Effector memory CD8-positive, alpha-beta T cell (primary cell): ENCODE measurements at places on chromosomes 7 and 10.
A peak's percentile ranks its signal among the peaks of the same experiment; 100 is the strongest.

GRCh38 chr7:38215115-38215514 is 37.1 kb downstream of the STARD3NL start:
- DNase-seq, result no peak

DNA sequence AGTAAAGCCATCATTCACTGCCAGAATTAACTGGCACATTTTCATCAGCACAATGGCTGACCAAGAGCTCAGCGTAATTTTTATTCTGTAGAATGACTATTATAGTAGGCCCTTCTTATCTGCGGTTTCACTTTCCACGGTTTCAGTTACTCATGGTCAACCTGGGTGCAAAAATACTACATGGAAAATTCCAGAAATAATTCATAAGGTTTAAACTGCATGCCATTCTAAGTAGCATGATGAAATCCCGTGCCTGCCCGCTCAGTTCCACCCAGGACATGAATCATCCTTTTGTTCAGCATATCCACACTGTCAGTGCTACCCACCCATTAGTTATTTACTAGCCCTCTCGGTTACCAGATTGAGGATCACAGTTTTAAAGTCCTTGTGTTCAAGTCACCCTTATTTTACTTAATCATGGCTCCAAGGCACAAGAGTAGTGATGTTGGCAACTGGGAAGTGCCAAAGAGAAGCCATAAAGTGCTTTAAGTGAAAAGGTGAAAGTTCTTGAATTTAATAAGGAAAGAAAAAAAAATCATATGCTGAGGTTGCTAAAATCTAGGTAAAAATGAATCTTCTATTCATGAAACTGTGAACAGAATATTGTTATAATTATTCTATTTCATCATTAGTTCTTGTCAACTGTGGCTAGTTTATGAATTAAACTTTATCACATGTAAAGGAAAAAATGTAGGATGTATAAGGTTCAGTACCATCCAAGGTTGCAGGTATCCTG is 204.9 kb downstream of the DOCK4 start:
- DNase-seq, result no peak

DNA sequence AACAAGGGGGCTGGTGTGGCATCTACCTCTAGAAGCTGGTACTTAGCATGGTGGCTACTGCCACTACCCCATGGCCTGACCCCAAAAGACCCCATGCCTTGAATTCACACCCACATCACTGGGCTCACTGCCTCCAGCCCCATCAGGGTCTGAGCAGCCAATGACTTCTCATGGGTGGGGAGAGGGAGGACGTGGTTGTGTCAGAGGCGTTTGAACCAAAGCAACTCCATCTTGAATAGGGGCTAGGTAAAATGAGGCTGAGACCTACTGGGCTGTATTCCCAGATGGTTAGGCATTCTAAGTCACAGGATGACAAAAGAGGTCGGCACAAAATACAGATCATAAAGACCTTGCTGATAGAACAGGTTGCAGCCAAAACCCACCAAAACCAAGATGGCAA is 15.2 kb downstream of the KCP start:
- no peak for DNase-seq

GRCh38 chr10:71687480-71687879 is 32.1 kb downstream of the C10orf105 start:
- no peak for DNase-seq

DNA sequence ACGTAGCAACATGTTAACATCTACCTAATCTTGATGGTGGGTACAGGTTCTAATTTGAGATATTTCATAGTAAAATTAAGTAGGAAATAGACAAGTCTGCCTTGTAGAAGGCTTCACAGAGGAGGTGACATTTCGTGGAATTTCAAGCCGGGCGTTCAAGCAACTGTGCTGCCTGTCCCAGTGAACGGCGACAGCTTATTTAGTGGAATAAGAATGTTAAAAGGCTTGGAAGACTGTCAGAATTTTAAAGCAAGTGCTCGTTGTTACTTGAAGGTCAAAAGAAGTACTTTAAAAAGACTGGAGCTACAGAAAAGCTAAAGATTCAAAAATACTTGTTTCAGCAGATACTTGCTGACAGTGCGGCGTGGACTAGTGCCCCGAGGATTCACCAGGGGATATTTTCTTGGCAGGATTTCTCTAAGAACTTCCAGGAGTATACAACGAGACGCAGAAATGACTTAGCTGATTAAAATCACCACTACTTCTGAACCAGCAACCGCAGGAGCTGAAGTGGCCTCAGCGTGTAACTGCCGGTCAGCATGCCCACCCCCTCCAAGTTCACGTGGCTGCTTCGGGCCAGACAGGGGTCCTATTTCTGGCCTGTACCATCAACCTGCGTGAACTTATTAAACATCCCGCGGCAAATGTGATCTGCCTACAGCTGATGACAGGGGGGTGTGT is 46.5 kb downstream of the CTBP2 start:
- no peak for DNase-seq

GRCh38 chr10:131644289-131644688 is 256.5 kb upstream of the PPP2R2D start:
- no peak for DNase-seq

- DNase-seq, result no peak
Observed at GRCh38 chr7:155299535-155300202, 2.0 kb downstream of the INSIG1 start.

GRCh38 chr7:2209146-2209960 is 23.4 kb downstream of the MAD1L1 start:
- peak; percentile 40 for DNase-seq

- DNase-seq, result no peak
Observed at GRCh38 chr10:68700197-68700596, 20.8 kb upstream of the CCAR1 start.

DNA sequence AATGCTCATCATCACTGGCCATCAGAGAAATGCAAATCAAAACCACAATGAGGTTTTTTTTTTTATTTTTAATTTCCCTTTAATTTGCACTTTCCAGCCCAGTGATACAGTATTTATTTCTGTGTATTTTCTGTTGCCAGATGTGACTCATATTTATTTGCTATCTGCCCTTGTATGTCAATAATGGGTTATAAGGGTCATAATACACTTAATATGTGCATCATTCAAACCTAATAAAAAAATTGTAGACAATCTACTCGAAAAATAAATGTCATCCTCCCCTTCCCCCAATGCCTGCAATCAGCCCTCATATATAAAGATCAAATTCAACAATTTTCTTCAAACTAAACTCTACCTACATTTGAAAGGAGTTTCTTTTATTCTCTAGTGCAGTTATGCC is 154.5 kb downstream of the CSTF2T start:
- no peak for DNase-seq

DNA sequence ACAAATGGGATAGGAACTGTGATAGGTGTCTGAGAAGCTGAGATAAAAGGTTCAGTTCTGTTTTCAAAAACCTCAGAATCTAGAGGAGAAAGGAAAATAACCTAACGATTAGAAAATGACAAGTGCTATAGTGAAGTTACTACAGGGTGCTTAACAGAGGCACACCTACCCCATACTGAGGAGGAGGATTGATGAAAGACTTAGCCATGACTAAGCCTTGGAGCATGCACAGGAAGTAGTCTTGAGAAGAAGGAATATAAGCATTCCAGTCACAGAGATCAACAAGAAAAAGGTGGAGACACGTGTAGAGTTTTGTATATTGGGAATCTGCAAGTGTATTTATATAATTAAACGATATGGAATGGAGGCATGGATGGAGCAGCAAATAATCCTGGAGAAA is 1225.5 kb upstream of the CELF2 start:
- DNase-seq, result no peak

DNA sequence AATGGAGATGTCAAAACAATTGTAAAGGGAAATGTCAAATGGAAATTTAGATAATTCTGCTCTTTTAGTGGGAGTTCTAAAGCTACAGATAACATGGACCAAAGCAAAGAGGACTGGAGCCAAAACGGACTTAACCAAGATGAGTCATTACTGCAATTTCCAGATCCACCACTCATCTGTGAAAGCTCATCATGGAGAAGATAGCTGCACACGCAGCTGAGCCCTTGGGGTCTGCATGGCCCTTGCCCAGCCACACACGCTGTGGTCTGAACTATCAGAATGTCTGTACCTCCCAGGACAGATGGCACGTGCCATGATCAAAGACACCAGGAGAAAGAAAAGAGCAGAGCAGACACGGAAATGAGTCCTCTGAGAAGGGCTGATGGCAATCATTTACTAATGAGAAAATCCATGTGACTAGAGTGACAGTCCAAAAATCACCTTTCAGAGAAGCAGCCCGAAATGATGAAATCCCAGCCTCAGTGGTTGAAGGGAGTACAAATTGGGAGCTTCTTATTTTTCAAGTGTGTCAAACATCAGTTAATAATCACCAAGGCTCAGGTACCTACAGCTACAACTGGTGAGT is 177.9 kb upstream of the MGMT start:
- no peak for DNase-seq

DNA sequence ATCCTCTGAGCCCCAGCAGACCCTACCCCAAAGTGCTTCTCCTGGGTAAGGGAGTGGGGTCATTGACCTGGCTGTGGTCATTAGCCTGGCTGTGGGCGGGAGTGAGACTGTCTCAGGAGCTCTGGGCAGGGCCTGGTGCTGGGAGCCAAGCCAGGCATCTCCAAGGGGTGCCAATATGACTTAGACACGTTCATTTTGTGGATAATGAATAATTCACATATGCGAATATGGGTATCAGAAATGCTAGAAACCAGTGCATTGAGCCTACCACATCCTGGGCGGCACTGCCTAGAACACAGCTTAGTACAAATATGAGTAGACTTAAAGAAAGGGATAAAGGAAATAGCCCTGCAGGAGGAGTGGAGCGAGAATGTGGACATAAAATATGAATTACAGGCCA is 14.4 kb upstream of the SRRM3 start:
- no peak for DNase-seq

GRCh38 chr10:67602268-67602950 is 93.6 kb downstream of the CTNNA3 start:
- no peak for DNase-seq

DNA sequence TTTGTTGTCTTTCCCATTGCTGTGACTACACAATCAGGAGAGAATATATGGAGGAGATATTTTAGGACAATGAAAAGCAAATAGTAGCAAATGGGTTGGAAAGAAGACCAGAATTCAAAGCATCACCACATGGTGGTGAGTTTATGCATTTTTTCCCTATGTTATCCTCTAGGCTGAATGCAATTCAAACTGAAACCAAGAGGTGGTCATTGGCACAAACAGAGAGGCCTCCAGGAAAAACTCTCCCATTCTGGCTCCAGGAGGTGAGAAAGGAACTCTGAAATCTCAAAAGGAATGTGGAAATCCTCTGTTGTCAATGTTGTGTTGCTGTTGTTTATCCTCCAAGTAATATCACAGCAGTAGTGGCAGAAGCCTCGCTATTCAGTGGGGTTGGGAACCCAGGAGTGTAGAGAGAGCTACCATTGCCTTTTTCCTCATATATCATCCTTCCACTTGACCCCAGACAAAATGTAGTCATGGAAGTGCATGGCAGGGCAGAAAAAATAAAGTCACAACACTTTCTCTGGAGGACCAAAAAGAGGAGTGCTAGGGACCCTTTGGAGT is 819.1 kb downstream of the GRID1 start:
- DNase-seq, result no peak

DNA sequence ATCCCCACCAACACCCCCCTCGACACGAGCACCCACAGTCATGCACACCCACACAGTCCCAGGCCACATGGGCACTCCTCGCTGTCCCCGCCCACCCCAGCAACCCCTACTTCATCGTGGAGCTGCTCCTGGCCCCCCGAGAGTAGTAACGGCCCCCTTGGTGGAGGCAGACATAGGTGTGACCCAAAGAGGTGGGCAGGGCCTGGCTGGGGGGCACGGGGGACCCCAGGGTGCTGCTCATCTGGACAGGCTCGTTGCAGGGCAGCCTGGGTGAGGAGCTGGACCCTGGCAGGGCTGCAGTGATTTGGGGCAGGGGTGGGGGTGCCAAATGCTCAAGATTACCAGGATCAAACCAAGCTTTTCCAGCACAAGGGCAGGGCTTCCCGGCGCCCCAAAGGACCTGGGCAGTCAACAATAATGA is 42.4 kb upstream of the ZMIZ1 start:
- no peak for DNase-seq

GRCh38 chr10:32041290-32042028 is 14.8 kb downstream of the KIF5B start:
- no peak for DNase-seq

DNA sequence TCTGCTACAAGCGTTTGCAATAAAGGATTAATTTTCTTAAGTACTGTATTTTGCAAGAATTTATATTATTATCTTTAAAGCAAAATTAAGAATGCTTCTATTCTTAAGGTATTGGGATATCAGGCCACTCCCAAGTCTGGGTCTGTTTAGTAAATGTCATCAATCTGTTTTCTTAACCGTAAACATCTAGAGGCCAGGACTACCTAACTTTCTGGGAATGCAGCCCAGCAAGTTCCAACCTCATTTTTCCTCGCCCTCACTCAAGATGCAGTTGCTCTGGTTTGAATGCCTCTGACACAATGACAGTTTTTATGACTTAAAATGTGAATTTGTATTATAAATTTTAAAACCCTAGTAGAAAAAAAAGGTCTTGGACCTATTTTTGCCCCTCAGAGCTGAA is 143.5 kb downstream of the INHBA start:
- DNase-seq, result no peak

GRCh38 chr7:51046482-51046881 is 263.8 kb upstream of the GRB10 start:
- no peak for DNase-seq

DNA sequence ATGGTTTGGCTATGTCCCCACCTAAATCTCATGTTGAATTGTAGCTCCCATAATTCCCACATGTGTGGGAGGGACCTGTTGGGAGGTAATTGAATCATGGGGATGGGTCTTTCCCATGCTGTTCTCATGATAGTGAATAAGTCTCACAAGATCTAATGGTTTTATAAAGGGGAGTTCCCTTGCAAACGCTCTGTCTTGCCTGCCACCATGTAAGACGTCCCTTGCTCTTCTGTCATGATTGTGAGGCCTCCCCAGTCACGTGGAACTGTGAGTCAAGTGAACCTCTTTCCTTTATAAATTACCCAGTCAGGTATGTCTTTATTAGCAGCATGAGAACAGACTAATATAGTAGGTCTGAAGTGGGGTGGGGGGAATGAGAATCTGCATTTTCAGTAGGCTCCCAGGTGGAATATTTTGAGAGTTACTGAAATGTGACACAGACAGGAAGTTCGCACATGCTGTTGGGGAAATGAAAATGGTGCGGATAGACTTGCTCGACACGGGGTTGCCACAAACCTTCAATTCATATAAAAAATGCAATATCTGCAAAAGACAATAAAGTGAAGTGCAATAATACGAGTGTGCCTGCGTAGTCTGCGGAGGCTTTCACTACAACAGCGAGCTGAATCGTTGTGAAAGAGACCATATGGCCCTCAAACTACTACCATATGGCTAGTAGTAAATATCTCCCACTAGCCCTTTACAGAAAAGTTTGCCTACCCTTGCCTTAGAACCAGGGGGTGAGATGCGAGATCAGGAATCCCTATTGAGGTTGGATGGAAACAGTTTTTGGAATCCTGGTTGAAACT is 166.1 kb downstream of the GRK5 start:
- DNase-seq, result no peak
